RWPE1 (cell line): ENCODE measurements at places on chromosomes 2 and 18.
A peak's percentile ranks its signal among the peaks of the same experiment; 100 is the strongest.

- no peak for DNase-seq
Observed at GRCh38 chr2:196233805-196234475, 62.6 kb upstream of the STK17B start.

DNA sequence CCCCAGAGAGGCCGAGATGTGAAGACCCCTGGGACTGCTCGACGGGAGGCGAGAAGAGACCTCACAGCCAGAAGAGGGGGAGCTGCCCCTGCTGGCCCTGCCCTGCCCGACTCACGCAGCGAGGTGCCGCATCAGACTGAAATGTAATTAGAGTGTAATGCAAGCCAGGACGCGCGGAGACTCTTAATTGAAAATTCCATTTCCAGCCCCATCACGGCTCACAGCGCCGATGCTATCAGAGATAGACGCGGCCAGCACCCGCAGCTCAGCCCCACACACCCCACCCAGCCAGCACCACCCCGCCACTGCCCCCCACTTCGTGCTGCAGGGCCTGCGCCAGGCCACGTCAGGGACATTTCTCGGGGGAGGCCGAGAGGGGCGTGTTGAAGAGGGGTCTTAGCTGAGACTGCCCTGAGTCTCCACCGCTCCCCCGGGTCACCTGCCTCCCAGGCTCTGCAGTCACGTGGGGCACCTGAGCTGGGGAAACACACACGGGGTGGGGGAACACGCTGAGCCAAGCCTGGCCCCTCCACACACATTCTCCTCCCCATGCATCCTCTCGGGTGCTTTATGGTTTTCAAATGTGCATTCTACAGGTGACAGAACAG lies 78.1 kb downstream of the TEX51 start:
- no peak for DNase-seq

GRCh38 chr2:191486584-191487320 lies 191.2 kb upstream of the NABP1 start:
- peak; percentile 97 for DNase-seq

- no peak for DNase-seq
Observed at GRCh38 chr2:205657579-205657978, 24.7 kb upstream of the NRP2 start.

- no peak for DNase-seq
Observed at GRCh38 chr2:24618680-24619079, 127.6 kb downstream of the NCOA1 start.

DNA sequence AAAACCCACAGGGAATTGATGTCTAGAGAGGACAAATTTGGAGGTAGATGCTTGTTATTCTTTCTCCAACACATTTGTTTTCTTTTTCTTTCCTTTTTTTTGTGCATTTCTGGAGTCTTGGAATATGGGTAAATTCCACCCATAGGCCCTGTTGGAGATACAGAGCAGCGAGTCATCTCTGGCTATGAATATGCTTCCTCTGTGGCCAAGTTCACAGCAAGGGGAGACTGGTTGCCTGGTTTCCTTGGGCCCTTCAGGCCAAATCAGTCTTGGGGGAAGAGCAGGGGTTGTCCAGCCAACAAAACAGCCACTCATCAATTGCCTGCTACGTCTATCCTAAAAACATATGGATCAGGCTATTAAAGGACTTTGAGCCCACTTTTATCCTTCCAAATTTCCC lies 27.5 kb downstream of the SP100 start:
- DNase-seq = no peak

DNA sequence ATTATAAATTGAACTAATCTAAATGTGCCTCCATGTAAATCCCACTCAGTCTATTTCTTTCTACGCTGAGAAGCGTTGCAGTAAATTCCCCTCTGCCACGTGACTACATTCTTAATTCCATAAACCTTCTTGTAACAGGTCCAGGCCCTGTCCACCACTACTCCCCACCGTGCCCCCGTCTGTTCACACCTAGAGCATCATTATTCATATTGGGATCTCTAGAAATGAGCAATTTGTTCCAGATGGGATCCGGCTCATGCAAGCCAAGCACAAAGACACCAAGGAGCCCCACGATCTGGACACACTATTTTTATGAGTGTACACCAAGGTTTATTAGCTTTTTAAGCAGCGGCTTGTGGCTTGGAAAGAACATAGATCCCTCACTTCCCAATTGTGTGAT lies 38.2 kb downstream of the BOLA3 start:
- no peak for DNase-seq

DNA sequence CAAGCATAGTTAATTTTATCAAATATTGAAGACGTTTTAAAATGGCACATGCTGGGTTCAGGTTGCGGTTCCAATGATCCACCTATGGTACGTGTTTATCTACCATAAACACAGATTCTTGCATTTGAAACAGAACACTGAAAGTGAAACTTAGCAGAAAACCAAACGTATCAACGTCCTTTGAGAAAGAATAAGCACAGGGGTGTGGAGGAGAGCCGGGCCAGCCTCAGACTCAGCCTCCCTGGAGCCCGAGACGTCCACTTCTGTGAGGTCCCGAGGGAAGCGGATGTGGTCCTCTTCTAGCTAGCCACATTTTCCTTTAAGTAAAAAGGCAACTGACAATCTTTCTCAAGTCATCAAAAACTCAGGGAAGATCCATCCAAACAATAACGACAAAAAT lies 195.9 kb downstream of the RTP5 start:
- no peak for DNase-seq

DNA sequence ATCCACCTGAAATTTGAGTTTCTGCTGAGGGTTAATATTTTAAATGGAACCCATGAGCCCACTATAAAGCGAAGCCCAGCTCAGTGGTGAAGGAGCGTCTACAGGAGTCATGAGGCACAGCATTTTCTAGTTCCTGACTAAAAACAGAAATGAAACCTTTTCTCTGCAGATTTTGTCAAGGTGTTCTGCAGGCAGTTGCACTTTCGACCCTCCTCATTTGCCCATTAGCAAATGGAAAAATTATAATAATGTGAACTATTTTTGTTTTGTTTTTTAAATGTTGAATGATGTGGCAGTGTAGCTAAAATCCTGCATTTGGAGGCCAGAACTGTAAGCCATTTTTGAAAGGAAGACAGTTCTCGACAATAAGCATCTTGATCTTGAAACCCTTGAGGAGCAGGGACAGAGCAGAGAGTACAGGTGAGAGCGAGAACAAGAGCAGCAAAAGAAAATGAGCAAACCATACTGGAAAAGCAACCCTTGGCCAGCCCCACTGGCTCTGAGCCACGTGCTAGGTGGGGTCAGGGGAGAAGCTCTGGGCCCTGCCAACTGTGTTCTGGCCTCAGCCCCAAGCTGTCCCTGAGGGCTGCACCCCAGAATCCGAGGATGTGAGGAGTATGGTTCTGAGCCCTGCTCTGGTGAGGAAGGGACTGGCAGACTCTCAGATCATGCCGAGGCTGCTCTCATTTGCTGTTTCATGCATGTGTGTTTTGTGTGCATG lies 26.4 kb upstream of the COPS8 start:
- DNase-seq = no peak

DNA sequence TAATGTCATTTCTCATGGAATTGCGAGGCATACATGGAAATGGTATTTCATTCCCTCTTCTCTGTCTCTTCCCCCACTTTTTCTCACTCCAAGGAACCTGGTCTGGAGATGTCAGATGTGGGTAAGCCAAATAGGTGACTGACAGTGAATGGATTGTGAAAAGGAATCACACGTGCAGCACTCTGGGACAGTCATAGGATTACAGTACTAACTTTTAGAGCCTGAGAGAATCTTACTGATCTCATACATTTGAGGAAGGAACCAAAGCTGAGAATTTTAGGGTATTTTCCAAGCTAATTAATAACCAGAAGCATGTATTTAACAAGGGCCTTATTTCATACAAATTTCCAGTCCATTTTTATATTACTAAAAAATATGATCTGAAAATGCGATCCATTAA lies 58.1 kb upstream of the ERBB4 start:
- no peak for DNase-seq

DNA sequence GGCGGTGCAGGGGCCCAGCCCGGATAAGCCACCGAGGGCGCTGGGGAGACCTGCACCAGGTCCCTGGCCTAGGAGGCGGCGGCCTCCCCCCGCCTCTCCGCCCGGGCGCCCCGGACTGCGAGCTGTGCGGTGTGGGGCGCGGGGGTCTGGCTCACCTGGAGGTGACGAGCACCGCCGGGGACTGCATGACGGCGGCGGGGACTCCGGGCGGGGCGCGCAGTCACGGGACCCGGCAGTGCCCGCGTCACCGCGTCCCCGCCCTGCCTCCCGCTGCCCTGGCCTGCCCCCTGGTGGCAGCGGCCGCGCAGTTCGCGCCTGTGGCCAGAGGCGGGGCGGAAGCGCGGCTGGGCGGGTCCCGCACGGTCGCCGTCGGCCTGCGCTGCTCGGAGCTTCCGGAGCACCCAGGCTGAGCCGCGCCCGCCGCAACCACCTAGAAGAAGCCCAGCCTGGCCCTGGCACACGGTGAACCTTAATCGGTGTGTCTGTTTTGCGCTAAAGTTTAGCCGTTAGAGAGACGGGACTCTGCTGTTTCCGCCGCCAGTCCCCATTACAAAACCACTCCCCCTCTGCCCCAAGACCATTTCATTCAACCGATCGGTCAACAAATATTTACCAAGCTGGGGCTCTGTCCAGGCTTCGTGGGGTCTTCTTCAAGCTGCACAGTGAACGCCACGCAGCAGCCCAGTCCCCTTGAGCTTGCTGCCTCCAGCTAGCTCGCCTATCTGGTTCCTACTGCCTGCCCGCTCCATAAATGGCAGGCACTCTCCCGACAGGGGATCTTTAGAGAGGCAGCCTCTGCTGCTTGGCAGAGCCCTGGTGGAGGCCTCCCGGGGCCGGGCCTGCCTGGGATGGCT lies at the start of gene HS1BP3:
TSS of gene HS1BP3 (minus strand) at position 222 of the 854 bp plus-strand sequence. CDS start at position 187, 35 bp downstream.
- DNase-seq = peak; percentile 85

- no peak for DNase-seq
Observed at GRCh38 chr2:111691164-111691875, 192.7 kb downstream of the ANAPC1 start.

DNA sequence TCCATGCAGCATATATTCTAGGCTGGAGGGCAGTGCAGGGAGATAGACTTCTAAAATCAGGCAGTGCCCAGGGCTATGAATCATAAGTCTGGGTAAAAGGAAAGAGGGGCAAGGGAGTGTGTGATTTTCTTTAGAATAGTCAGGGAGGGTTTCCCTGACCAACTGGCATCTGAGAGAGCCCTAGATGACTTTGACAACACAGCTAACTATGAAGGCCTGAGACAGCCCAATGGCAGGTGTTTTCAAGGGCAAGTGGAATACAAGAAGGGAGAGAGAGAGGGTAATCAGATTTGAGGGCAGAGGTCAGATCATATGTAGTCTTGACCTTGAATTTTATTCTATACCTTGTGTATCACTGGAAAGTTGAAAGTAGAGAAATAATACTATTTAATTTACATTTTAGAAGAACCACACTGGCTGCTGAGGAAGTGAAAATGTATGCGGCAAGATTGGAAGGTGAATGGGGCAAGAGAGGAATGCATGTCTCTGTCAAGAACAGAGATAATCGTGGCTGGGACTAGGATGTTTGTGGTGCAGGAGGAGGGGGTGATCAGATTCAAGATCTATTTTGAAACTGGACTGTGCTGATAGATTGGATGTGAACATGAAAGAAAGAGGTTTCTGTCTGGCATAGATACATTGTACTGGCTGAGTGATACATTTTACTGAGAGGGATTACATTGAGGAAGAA lies 1.9 kb upstream of the ITGB6 start:
- no peak for DNase-seq

DNA sequence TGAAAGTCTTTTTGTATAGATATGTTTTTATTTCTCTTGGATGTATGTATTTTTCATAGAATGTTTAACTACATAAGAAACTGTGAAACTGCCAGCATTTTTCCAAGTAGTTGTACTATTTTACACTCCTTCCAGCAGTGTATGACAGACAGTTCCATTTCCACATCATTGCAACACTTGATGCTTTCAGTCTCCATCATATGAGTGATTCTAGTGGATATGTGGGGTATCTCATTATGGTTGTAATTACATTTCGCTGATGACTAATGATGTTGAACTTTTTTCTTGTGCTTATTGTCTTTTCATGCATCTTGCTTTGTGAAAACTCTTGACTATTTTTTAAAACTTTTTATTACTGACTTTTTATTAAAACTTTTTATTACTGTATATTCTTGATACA lies 101.4 kb downstream of the ARHGAP28 start:
- DNase-seq = no peak

GRCh38 chr2:221911890-221912289 lies 339.8 kb upstream of the EPHA4 start:
- DNase-seq = no peak

DNA sequence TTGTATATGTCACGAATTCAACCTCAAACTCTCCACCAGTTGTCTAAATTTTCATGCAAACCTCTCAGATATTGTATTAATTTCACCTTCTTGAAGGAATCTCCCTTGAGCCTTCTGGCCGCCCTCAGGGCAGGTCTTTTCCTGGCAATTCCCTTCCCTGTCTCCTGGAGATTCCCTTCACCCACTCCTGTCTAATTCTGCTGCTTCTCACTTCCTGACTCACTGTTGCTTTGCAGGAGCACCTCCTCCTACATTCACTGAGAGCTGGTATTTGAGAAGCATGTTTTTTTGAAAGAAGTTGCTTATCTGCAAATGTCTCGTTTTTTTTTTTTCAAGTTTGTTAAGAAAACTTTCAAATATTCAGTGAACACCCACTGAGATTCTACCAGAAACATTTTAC lies 79.9 kb upstream of the OTOS start:
- peak; percentile 36 for DNase-seq

GRCh38 chr2:228698963-228699362 lies 517.5 kb upstream of the SPHKAP start:
- no peak for DNase-seq

- DNase-seq = no peak
Observed at GRCh38 chr2:152408254-152408653, 73.3 kb downstream of the FMNL2 start.

GRCh38 chr18:25052511-25052921 lies 299.4 kb downstream of the ZNF521 start:
- no peak for DNase-seq

DNA sequence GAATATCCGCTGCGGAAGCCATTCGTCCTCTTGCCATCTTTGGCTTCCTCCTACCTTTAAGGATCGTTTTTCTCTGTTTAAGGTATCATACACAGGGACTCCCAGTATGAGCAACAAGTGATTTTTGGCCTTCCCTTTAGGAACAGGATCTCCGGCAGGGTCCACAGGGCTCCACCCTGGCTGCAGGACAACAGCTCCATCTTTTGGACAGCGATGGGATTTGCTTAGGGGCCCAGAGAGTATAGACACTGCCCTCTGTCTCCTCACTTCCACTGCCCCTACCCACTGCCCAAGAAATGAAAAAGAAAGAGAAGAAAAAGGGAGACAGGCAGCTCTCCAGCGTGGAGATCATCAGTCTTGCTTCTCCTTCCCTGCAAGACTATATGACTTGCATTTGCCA lies 224.5 kb downstream of the UXS1 start:
- no peak for DNase-seq

- DNase-seq = no peak
Observed at GRCh38 chr2:12737297-12737696, 20.6 kb downstream of the TRIB2 start.
